ENCODE measurements at places on chromosomes 5 and 9. TPM values are rescaled to one million over a fixed set of nuclear protein-coding genes. Genes with fewer than 3 reads are reported as not detected.

GRCh38 chr9:530681-531080, 310.8 kb upstream of the DMRT1 start:
- no peak for DNase-seq

GRCh38 chr5:52811067-52811749, 23.5 kb downstream of the ITGA1 start:
- DNase-seq, result no peak

GRCh38 chr9:19994296-19994695, 205.5 kb upstream of the SLC24A2 start:
- no peak for DNase-seq

- DNase-seq, result no peak
These were observed 376.9 kb downstream of the SEMA5A start for GRCh38 chr5:9168791-9169556.

DNA sequence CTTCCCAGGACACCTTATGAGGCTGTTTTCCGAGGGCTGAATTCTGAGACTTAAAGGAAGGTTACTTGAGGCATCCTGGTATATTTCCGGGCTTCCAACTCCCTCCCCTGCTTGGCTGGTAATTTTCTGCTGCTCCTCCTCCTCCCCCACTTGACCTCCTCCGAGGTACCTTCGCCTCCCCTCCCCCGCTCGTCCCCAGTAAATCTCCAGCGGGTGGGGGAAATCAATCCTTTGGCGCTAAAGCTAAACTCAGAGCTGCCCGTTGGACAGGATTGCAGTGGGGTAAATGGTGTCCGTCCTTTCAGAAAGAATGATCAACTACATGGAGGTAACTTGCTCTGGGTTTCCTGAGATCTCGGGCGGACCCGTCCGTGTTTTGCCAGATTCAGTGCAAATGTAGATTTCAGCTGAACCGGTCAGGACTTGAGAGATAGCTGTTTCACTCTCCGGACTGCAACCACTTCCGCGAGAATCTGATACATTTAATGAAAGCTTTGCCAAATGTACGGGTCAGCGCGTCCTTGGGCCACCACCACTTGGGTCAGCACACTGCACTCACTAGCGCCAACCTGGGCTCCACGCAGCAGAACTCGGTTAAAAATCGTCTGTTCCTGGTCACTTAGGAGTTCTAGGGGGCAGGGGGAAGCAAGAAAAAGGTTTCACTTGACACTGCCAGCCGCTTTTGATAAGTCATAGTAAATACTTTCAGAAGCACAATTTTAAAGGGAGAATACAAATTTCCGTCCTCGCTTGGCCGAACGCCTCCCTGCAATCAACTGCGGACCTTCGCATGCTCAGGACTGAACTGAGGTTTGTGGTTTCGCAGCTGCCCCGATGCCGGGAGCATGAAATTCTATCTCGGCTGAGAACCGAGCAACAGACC, 4.6 kb upstream of the ISL1 start:
- DNase-seq, result no peak

DNA sequence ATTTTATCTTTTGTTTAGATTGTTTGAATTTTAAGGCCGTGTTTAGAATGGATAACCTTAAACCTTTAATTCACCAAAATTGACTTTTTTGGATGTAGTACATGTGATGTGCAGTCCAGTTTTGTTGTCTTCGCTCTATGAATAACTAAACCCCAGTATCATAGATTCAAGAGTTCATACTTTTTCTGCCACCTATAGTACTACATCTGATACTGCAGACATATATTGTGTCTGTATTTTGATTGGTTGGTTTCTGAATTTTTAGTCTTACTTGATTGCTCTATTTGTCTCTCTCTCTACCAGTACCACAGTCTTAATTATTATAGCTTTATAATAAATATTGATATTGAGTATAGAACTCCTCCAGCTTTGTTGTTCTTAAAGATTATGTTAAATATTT, 58.1 kb downstream of the PPIP5K2 start:
- no peak for DNase-seq

DNA sequence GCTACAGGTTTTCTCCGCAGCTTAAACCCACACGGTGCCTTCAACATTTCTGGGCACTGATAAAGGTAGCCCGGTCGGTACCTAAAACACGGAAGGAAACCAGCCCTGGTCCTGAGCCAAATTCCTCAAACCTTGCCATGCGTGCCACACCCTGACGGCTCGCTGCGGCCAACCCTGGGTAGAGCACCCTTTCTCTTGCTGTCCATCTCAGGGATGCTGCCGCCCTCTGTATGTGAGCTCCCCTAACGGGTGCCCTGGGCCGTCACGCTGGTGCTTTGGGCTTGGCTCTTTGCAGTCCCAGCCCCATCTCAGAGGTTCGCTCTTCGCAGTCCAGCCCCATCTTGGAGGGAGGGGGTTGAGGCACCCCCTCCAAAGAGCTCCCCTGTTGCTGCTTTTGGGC, 43.9 kb downstream of the PNPLA7 start:
- DNase-seq, result no peak

GRCh38 chr5:123455640-123456039, 32.4 kb upstream of the CEP120 start:
- DNase-seq, result no peak

- DNase-seq, result no peak
These were observed 21.6 kb upstream of the ANXA1 start for GRCh38 chr9:73129941-73130685.

DNA sequence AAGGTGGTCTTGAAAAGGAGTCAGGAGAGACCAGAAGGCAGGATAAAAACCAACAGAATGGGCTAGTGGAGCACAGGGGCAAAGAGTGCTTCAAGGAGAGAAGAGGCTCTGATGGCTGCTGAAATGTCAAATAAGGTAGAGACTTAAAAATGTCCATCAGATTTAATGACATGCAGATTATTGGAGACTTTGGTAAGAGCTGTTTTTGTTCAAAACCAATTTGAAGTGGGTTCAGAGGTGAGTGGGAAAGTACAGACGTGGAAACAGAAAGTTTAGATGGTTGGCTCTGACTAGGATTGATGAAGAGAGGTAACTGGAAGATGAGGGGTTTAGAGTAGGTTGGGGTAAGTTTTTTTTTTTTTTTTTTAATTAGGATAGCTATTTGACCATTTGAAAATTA, 14.1 kb downstream of the SLC25A46 start:
- no peak for DNase-seq

Gene CFAP90
- 1.4 TPM for total RNA-seq

Gene LCN2
- 36.6 TPM for total RNA-seq

Gene CDX1
- 0.76 TPM for total RNA-seq

Gene SELENOP
- 286 TPM for total RNA-seq

Gene EQTN
- not detected for total RNA-seq

All from suprapubic skin (tissue), 4 donors.